Smooth muscle cell of the pulmonary artery (primary cell): ENCODE measurements at places on chromosomes 5 and 9. TPM values are rescaled to one million over a fixed set of nuclear protein-coding genes. Genes with fewer than 3 reads are reported as not detected.

OR2K2 gene
- total RNA-seq, result not detected in 2 replicates

CDH10 gene
- total RNA-seq, result 0.72 and 2.4 TPM in 2 replicates

BAAT gene
- total RNA-seq, result 0.07 TPM in 1 of 2 replicates, not detected in the other

NPR3 gene
- total RNA-seq, result 37.5 and 43.4 TPM in 2 replicates

ZNG1E gene
- 18.7 and 22.3 TPM in 2 replicates for total RNA-seq

PPP3R2 gene
- total RNA-seq, result not detected in 2 replicates
